Osteocyte (in vitro differentiated cells): ENCODE measurements at places on chromosomes 6 and 20. TPM values are rescaled to one million over a fixed set of nuclear protein-coding genes. Genes with fewer than 3 reads are reported as not detected.

SIRPB1 gene
- total RNA-seq = 1.1 TPM in 2 replicates

MATN4 gene
- total RNA-seq = not detected in 2 replicates

CTAGE9 gene
- not detected in 2 replicates for total RNA-seq

DNA sequence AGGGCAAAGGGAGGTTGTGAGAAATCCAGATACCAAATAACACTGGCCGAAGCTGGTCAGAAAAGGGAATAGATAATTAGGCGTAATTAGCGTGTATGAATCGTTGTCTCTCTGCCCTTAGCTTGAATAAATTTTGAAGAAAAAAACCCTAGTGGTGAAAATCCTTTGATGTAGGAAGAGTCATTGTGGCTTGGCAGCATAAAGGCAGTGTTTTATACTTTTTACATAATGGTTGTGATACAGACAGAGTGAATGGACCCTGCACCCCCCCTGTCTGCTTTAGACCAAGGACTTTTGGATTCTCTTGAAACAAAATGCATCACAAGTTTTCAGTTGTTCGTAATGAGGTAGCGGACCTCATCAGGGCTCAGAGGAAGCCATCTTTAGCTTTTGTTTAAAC is 126.5 kb downstream of the AFG1L start:
- H3K27ac ChIP-seq = no peak overlapping the region
- no peak overlapping the region for H3K4me3 ChIP-seq
- H3K27me3 ChIP-seq = no peaks in the 10 kb centered on the region
- no peaks in the 10 kb centered on the region for H3K36me3 ChIP-seq

DNA sequence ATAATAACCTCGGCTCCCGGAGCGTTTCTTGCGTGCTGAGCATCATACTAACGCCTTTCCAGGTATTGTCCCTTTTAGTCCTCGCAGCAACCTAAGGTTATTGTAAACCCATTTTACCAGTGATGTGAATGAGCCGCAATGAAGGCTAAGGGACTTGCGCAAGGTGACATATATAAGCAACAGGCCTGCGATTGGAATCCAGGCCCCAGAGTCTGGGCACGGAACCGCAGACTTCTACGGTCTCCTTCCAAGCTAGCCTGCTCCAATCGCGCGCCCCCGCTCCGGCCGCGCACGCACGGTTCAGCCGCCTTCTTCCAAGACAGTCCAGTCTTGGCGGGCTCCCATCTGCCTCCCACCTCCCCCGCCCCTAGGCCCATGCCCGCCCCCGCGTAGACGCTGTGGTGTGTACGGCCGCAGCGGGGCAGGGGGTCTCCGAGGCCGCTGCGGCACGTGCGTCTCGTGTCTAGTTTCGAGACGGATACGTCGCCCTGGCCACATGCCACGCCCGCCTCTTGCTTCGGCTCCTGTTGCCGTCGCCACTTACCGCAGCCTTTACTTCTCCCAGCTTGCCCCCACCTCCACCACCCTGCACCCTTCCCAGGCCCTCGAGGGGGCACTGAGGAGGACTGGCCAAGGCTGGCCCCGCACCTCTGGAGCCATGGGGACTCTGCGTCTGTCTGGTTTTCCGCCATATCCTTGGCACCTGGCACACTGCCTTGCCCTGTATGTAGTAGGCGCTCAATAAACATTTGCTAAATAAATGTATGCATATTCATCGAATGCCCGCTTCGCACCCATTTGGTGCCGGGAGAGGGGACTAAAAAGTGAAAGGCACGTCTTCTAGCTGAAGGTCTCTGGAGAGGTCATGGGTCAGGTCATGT is 855 bp upstream of the GFOD1 start:
- H3K36me3 ChIP-seq = no peaks in the 10 kb centered on the region
- H3K4me1 ChIP-seq = peaks cover 13% of the 10 kb centered on the region
- H3K27me3 ChIP-seq = peaks cover 10% of the 10 kb centered on the region
- DNase-seq = no peak

DNA sequence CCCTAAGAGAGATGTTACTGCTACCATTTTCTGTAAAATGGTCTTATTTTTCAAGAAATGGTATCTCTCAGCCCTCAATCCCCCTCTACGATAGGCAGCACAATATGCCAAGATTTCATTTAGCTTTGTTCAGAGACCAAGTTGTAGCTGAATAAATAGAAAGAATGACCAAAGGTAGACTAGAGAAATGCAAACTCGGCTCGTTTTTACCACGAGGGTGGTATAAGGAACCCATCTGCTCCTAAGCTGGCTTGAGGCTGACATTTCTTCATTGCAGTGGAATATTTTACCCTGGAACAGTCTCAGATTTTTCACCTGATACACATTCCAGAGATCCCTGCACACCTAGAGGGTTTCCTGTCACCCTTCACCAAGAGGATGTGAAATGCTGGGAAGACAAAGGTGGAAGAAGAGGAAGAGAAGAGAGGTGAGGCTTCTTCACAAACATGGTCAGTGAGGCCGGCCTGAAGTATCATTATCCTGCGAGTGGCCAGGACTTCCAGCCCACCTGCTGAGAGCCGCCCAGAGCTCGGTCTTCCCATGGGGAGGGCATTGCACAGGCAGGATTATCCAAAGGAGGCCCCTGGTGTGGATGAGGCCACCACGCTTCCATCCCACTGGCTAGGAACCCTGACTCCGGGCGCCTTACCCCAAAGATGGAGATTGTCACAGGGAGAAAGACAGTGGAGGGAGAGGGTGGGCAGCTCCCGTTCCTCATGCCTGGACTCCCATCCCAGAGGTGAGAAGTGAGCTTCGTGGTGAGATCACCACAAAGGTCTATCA is 57.1 kb upstream of the AFDN start:
- H3K36me3 ChIP-seq = no peaks in the 10 kb centered on the region
- DNase-seq = no peak
- H3K4me1 ChIP-seq = no peaks in the 10 kb centered on the region
- no peak overlapping the region for H3K27ac ChIP-seq
- H3K27me3 ChIP-seq = peaks cover 58% of the 10 kb centered on the region

GRCh38 chr6:15861486-15861885 is 198.7 kb upstream of the DTNBP1 start:
- H3K4me3 ChIP-seq = no peak overlapping the region
- H3K36me3 ChIP-seq = no peaks in the 10 kb centered on the region
- H3K27ac ChIP-seq = no peak overlapping the region
- H3K27me3 ChIP-seq = peaks cover 3% of the 10 kb centered on the region
- DNase-seq = no peak

- H3K4me1 ChIP-seq = no peaks in the 10 kb centered on the region
- no peaks in the 10 kb centered on the region for H3K27me3 ChIP-seq
- no peak overlapping the region for H3K27ac ChIP-seq
- DNase-seq = no peak
- no peak overlapping the region for H3K4me3 ChIP-seq
These were observed 48.5 kb downstream of the MYH7B start for GRCh38 chr20:35004051-35004725.

GRCh38 chr6:31473780-31474761 is 23.9 kb upstream of the MICB start:
- H3K27me3 ChIP-seq = peaks cover 9% of the 10 kb centered on the region
- DNase-seq = peak; percentile 65
- H3K4me3 ChIP-seq = no peak overlapping the region
- peaks cover 11% of the 10 kb centered on the region for H3K4me1 ChIP-seq
- no peaks in the 10 kb centered on the region for H3K36me3 ChIP-seq
- H3K27ac ChIP-seq = peak overlapping the region; percentile 75

GRCh38 chr6:24321538-24322162 is 36.2 kb downstream of the DCDC2 start:
- no peak overlapping the region for H3K4me3 ChIP-seq
- H3K27ac ChIP-seq = no peak overlapping the region
- H3K36me3 ChIP-seq = no peaks in the 10 kb centered on the region
- peaks cover 10% of the 10 kb centered on the region for H3K4me1 ChIP-seq

- H3K4me1 ChIP-seq = no peaks in the 10 kb centered on the region
- H3K27me3 ChIP-seq = no peaks in the 10 kb centered on the region
- peaks cover 22% of the 10 kb centered on the region for H3K36me3 ChIP-seq
- H3K4me3 ChIP-seq = no peak overlapping the region
These were observed 56.8 kb upstream of the MPC1 start for GRCh38 chr6:166439366-166440091.

DNA sequence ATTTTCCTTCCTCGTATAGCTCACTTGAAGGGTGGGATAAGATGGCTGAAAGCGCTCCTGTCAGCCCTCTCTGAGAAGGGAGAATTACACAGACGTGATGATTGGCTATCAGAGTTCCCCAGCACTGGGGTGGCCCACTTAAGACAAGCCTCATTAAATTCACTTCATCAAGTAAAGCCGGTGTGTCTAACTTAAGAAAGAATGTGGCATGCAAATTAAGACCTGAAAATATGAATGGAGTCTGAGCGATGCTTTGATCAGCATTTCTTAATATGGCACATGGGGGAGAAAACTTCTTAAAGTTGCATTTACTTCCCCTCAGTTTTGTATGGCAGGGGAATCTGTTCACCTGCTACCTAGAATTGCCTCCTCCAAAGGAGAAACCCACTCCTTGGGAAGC is 369.3 kb downstream of the FARS2 start:
- H3K27me3 ChIP-seq = no peaks in the 10 kb centered on the region
- H3K4me3 ChIP-seq = no peak overlapping the region
- no peak for DNase-seq
- no peaks in the 10 kb centered on the region for H3K36me3 ChIP-seq
- H3K4me1 ChIP-seq = no peaks in the 10 kb centered on the region

DNA sequence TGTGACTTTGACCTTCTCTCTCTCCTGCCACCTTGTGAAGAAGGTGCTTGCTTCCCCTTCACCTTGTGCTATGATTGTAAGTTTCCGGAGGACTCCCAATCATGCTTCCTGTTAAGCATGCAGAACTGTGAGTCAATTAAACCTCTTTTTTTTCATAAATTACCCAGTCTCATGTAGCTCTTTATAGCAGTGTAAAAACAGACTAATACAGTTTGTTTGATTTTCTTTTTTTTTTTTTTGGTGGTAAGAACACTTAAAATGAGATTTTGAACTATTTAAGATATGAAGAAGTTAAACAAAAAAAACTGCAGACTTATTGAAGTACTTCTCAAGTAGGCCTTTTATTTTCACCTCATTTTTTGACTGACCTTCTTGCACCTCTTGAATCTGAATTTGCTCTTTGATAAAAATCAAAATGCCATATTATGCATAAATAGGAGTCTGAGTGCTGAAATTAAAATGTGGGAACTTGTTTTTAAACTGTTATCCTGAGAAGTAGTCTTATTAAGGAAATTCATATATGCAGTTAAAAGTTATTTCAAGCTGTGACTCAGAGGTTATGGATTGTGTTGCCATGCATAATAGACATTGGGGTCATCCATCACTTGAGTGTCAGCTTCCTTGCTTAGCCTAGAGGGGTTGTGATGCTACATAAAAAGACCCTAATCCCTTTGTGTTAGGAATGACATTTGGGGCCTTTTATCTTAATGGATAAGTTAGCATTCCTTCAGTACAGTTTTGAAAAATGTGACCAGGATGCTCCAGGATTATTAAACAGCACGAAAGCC is 447.9 kb upstream of the FKBP1C start:
- H3K4me3 ChIP-seq = no peak overlapping the region
- DNase-seq = no peak
- no peaks in the 10 kb centered on the region for H3K4me1 ChIP-seq
- no peaks in the 10 kb centered on the region for H3K36me3 ChIP-seq
- H3K27ac ChIP-seq = no peak overlapping the region
